Umbilical cord (tissue), 2 donors: ENCODE measurements at places on chromosomes 3 and 15.

DNA sequence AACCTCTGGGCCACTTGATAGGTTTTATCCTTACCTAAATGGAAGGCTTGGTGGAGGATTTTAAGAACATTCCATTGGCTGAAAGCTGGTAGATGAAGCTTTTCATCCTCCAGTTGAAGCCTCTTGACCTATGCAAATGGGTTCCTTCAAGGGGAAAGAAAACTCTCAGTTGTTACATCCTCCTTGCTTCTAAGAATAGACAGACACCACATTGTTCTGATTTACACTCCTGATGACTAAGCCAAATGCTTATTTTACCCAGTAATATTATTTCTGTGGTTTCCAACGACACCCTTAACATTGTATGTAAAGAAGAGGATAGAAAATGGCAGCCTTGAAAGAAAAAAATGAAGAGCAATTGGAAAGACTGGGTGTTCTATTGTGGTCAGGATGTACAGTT lies 480.5 kb downstream of the OTOL1 start:
- DNase-seq: no peak

- DNase-seq: peak; percentile 20
Observed at GRCh38 chr3:160450846-160451245, 1.3 kb upstream of the TRIM59 start.

DNA sequence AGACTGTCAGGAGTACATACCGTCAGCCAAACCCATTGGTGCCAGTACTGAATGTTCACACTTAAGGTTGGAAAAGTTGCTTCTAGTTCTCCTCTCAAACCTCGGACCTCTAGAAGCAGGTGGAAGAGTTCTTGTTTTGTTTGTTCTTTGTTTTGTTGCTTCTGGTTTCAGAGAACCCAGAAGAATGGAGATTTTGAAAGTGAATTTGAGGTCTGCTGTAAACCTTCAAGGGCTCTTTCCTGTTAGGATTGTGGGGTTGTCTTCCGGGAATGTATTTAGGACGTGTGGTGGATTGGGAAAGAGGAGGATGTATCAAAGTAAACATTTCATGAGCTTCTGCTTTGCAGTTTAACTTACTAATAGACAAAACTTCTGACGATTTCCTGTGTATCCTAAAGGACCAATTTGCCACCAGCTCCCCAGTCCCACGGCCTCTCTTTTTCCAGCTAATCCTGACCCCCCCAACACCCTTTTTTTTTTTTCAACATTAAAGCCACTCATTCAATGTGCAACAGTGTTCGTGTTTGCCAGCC lies 50.3 kb downstream of the FILIP1L start:
- no peak for DNase-seq

DNA sequence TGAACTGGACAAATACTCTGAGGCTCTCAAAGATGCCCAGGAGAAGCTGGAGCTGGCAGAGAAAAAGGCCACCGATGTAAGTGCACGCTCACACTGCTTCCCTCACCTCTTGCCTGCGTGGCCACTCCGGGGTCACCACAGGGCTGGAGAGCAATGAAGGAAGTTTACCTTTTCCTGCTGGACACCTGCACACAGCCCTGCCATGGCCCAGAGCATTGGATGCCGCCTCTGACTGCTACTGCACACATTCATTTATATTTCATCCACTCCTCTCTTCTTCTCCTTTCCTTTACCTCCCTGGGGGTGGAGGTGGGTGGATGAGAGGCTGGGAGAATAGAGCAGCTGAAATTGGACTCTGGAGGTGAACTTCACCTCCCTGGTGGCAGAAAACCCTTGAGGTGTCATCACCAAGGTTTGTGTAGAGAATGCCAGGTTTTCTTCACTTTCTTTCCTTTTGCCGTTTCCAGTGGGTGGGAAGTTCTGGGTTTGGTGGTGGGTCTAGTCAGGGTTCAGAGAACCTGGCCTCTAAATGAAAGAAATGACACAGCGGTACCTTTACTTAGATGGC lies 1.6 kb downstream of the TPM1 start:
- DNase-seq: no peak

DNA sequence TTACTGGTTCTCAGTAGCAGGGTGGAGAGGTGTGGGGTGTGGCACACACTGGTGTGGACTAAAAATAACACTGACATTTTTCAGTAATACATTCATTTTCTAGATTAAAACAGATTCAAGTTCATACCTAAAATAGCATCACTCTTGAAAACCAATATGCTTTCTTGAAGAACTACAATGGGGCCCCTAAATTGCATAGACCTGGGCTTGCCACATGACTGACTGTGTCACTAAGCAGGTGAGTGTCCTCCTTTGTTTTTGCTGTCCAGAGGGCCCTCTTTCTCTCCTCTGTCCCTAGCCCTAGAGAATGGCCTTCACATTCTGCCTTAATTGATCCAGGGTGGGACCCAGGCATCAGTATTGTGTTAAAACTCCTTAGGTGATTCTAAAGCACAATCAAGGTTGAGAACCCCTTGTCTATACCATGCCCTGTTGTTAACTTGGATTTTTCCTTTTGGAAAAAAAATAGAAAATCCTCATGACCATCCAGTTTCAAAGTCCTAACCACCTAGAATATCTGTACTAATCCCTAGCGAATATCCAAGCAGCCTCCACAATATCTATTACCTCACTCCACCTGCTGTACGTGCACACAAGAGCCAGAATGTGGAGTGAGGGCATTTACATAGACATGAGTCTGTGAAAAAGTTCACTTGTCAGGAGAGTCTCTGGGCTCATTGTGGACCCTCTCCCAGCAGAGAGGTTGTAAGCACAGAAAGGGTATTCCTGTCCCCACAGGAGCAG lies 18.7 kb upstream of the TMEM41A start:
- no peak for DNase-seq

GRCh38 chr15:101112336-101113113 lies 139.3 kb downstream of the CHSY1 start:
- peak; percentile 28 for DNase-seq

GRCh38 chr3:124960698-124961097 lies 26.1 kb upstream of the MUC13 start:
- DNase-seq: no peak

DNA sequence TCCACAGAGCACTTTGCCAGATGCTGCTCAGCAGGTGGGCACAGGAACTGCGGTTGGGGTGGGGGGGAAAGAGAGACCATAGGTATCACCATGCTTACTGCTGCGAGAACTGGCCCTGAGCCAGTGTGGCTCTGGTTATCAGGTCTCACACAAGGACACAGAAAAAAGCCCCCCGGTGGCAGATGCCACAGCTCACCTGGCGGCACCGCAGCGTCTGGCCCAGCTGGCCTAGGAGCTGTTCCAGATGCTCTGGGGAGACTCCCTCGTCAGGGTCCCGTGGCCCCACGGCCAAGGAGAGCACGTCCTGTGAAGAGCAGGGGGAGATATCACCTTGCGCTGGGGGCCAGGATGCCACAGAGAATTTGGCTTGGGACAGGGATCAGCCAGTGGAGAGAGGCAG lies 10.8 kb downstream of the CDAN1 start:
- DNase-seq: no peak

- DNase-seq: no peak
Observed at GRCh38 chr3:80232760-80233159, 465.0 kb upstream of the ROBO1 start.

GRCh38 chr15:25783607-25784540 lies 79.3 kb downstream of the ATP10A start:
- no peak for DNase-seq

GRCh38 chr3:36843065-36844051 lies 79.0 kb upstream of the DCLK3 start:
- no peak for DNase-seq

- no peak for DNase-seq
Observed at GRCh38 chr3:105915524-105915923, 46.7 kb upstream of the CBLB start.

GRCh38 chr3:38454884-38455638 lies 1.4 kb downstream of the ACVR2B start:
- peak; percentile 55 for DNase-seq

DNA sequence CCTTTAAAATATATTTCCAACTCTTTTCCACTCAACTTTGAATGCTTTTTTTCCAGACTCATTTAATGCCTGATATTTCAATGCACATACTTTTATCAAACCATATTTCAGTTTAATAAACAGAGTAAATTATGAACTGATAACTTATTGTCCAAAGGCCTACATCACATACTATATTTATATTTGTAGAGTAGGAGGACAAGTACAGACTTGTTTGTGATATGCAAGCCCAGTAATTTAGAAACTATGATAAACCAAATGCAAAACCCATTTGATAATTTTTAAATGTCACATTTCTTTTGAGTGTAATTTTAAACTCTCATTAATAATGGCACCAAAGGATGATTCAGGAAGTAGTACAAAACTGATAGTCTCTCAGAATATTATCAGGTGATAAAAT lies 3.3 kb downstream of the RFX7 start:
- no peak for DNase-seq

DNA sequence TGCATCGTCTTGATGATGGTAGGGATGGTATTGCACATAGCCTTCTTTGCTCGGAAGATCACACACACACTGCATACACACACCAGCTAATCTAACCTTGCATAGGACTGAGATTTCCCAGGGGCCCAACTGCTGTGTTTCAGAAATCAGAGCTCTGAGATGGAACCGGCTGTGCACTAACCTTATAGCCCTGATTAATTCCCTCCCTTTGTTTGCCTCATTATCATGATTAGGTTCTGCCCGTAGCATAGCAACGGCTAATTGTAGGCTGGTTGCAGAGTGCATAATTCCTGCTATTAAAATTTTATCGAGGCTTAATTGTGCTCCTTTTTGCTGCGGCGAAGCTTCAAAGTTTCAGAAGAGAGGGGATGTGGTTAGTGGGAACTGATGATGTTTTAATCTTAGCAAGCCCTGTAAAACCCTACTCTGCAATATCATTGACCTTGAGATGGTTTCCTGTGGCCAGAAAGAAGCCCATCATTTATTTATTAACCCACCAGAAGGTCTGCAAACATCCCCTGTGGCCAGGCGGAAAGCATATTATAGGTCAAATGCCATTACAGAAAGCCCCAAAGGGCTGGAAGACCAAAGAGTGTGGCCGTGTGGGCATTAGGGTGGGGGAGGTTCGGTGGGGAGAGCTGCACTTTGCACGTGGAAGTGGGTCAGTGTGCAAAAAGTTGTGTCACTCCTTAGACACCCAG lies 56.2 kb upstream of the GLCE start:
- DNase-seq: no peak

DNA sequence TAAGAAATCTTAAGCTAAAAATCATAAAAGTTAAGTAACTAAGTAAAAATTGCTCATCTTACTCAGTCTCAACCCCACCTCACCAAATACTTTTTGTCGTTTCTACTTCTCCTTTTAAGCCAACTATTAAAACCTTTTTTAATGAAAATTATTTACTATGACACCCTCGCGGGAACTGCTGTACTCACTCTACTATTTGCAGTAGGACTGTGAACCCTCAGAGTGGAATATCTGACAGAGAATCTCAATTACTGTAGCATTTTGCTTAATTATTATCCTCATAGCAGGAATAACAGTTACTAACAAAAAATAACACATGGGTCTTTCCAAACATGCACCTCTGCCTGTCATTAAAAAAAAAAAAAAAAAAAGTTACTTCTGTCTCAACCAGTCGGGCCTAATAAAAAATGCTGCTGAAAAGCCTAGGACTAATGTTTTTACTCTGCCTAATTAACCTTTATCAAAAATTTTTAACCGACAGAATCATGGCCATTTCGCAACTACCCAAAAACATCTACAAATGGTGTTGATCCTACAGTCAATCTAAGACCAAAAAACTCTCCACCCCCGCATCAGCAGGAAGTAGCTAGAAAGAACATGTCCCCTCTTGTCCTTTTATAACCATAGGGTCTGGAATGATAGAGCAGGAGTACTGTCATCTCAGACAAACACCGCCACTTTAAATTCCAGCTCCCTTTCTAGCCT lies 10.2 kb downstream of the ALDH1L1 start:
- peak; percentile 38 for DNase-seq

GRCh38 chr3:36840453-36840921 lies 76.1 kb upstream of the DCLK3 start:
- no peak for DNase-seq

- DNase-seq: no peak
Observed at GRCh38 chr3:150388498-150389418, 19.3 kb upstream of the TSC22D2 start.

DNA sequence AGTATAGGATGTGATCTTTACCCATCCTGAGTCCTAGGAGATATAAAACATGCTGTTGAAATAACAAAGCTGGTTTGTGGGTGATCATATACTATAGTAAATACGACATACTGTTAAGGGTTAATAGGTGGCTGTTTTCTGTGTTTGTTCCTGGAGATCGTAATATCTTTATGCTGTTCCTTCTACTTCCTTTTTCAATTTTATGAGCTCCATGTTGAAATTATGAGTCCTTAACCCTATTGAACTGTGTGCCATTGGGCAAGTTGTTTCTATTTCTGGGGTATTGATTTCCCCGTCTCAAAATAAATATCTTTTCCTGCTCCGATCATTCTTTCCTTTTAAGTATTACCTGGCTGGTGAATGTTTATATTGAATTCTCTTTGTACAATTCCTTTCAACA lies 115.1 kb downstream of the LPP start:
- no peak for DNase-seq

- no peak for DNase-seq
Observed at GRCh38 chr15:87653646-87654045, 602.9 kb downstream of the NTRK3 start.

GRCh38 chr3:10232137-10232536 lies 16.1 kb upstream of the TATDN2 start:
- no peak for DNase-seq

GRCh38 chr15:24675332-24676144 lies at the start of gene NPAP1:
NPAP1 (plus strand) TSS chr15:24675775; CDS start chr15:24675868, 93 bp downstream.
- DNase-seq: no peak

DNA sequence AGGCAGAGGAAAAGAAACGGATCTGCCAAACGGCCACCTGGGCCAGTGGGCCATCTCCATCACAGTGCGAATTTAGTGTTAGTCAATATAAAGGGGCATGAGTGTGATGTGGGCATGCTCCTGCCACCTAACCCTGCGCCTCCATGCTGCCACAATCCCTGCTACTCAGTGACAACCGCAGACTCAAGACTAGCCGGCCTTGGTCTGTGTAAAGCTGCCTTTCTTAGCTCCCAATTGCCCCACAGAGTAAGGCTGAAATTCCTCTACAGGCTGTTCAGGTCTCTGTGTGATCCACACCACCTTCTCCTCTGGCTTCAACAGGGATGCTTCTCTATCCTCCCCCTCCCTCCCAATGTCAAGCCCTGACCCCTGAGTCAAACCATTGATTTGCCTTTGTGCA lies 269.7 kb downstream of the XXYLT1 start:
- no peak for DNase-seq

DNA sequence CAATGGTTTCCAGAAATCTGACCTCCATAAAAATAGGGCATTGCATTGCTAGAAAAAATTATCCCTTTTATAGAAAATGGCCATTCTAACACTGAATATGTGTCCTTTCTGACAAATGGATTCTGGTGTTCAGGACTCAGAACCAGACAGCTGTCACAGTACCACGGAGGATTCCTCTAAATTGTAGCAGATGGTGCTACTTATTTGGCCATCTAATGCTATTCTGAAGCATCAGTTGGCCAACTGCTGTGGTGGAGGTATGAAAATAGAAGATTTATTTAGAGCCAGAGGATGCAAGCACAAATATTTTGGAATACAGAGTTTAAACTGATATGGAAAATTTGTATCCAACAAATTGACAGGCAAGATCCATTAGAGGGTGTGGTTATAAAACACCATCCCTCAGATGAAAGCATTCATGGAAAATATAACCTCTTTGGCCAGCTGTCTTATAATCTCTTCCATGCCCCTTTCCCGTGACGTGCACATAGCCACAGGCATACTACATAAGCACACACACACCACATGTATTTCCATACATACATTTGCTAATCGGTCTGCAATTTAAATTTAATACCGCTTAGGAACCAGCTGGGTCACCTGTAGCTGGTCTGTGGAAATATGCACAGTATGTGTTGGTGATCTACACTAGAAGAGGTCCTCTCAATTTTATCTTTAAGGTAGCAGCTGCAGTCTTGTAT lies 302.7 kb upstream of the KCNMB2 start:
- DNase-seq: no peak
